Lower lobe of right lung (tissue), 2 donors: ENCODE measurements at places on chromosomes 4 and X. TPM values are rescaled to one million over a fixed set of nuclear protein-coding genes. Genes with fewer than 3 reads are reported as not detected.

DNA sequence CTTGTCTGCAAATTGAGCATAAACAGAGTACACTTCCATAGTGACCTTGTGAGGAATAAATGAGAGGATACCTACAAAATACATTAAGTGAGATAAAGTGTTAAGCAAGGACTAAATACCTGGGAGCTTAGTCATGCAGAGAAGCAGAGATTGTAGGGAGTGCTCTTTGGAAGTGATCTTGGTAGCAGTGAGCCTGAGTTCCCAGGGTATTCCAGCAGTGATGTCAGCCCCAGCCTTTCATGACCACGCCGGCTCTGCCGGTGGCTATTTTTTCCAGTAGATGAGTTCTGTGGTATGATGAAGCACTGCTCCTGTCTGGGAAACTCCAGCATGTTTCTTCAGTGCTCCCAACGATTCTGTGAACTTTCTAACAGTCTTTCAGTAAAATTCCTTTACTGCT is 391.5 kb upstream of the IGFBP7 start:
- H3K27me3 ChIP-seq = no peaks in the 10 kb centered on the region
- H3K27ac ChIP-seq = no peak overlapping the region
- no peaks in the 10 kb centered on the region for H3K36me3 ChIP-seq
- no peak overlapping the region for H3K4me3 ChIP-seq
- no peak for DNase-seq

- no peaks in the 10 kb centered on the region for H3K4me1 ChIP-seq
- no peaks in the 10 kb centered on the region for H3K27me3 ChIP-seq
- no peak for DNase-seq
- H3K4me3 ChIP-seq = no peak overlapping the region
These were observed 379.7 kb upstream of the FAT1 start for GRCh38 chr4:187103351-187103750.

GRCh38 chr4:1019320-1019719 is 7.9 kb downstream of the FGFRL1 start:
- H3K36me3 ChIP-seq = peaks cover under 1% of the 10 kb centered on the region
- H3K27ac ChIP-seq = no peak overlapping the region
- no peak for DNase-seq
- no peaks in the 10 kb centered on the region for H3K27me3 ChIP-seq

DNA sequence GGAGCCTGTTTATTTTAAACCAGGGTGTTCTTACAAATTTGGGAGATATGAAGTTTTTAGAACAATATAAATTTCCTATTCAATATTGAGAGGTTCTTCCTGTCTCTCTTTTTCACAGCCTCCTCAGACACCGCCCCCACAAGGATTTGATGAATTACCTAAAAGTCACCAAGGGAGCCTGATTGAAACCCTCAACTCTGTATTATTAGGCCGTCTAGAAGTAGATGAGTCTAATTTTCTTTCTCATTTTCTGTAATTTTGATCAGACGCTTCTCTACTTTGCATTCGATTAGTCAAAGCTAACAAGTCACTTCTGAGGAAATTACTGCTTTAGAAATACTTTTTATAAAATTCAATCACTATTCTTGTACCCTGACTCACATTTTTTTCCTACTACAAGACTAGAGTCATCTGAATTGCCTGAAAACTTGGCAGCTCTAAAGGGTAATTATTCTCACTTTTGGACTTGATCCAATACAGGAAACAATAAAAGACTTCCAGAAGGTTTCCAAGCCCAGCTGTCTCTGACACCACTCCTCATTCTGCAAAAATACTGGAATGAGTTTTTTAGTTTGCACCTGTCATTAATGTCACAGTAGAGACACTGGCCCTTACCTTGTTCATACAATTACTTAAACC is 111.2 kb downstream of the ELOVL6 start:
- no peaks in the 10 kb centered on the region for H3K36me3 ChIP-seq
- H3K4me3 ChIP-seq = no peak overlapping the region
- H3K27ac ChIP-seq = no peak overlapping the region
- no peak for DNase-seq

DNA sequence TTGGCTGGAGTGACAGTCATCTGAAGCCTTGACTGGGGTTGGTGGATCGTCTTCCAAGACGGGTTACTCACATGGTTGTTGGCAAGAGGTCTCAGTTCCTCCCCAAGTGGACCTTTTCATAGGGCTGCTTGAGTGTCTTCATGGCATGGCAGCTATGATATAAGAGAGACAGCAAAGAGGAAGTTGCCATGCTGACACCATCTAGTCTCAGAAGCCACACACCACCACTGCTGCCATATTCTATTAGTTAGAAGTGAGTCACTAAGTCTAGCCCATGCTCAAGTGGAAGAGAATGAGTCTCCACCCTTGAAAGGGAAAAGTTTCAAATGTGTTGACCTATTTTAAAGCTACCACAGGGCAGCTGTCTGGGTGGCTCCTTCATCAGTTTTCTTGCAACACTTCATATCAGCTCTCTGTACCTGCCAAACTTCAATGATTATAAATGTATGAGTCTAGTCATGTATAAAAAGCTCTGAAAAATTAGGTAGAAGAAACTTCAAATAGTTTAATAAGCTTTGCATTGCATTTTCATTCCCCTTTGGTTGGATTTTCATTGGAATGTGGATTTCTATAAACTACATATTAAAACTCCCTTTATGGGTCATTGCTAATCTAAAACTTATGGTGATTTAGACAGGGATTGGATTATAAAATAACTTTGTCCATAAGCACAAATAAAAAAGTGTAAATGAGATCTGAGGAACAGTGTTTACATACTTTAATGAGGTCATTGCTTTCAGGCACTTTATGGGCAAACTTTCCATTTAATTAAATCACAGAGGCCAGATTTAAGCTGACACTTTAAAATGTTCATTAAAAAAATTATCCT is 68.0 kb upstream of the ATXN3L start:
- H3K27me3 ChIP-seq = no peaks in the 10 kb centered on the region
- H3K27ac ChIP-seq = no peak overlapping the region
- no peaks in the 10 kb centered on the region for H3K4me1 ChIP-seq
- DNase-seq = no peak
- no peaks in the 10 kb centered on the region for H3K36me3 ChIP-seq

GRCh38 chr4:48483006-48483776 is at the start of gene SLC10A4:
Gene SLC10A4 (plus strand): TSS chr4:48483343. CDS start chr4:48483562, 219 bp downstream.
- peak; percentile 47 for DNase-seq
- no peak within 1 kb of the TSS for H3K27ac ChIP-seq
- H3K4me1 ChIP-seq = peaks cover 3% of the 10 kb centered on the region
- no peaks in the 10 kb centered on the region for H3K36me3 ChIP-seq
- peak within 1 kb of the TSS; percentile 45 for H3K4me3 ChIP-seq

- no peaks in the 10 kb centered on the region for H3K27me3 ChIP-seq
- H3K4me1 ChIP-seq = no peaks in the 10 kb centered on the region
- H3K4me3 ChIP-seq = no peak overlapping the region
- H3K36me3 ChIP-seq = no peaks in the 10 kb centered on the region
These were observed 106.2 kb upstream of the RAPGEF2 start for GRCh38 chr4:158996669-158997074.

GRCh38 chrX:1440506-1440905 is 12.2 kb downstream of the ASMTL start:
- H3K4me1 ChIP-seq = no peaks in the 10 kb centered on the region
- no peaks in the 10 kb centered on the region for H3K27me3 ChIP-seq
- peak; percentile 4 for DNase-seq
- H3K4me3 ChIP-seq = no peak overlapping the region
- H3K36me3 ChIP-seq = peaks cover 29% of the 10 kb centered on the region

- H3K4me1 ChIP-seq = no peaks in the 10 kb centered on the region
- H3K27ac ChIP-seq = no peak overlapping the region
- no peak overlapping the region for H3K4me3 ChIP-seq
- no peak for DNase-seq
- no peaks in the 10 kb centered on the region for H3K36me3 ChIP-seq
These were observed 1617.7 kb downstream of the RPA4 start for GRCh38 chrX:98501426-98501825.

DNA sequence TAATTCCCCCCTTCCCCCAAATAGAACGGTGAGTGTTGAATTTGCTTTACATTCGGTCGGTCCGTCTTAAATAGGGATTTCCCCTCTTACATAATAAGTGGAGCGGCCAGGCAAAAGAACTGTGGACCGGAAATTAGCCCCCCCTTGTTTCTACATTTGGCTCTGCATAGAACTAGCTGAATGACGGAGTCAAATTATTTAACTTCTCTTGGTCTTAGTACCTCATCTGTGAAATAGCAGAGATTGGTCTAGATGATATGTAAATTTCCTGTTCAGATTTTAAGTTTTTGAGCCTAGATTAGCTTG is 1.3 kb downstream of the SPATA18 start:
- H3K36me3 ChIP-seq = no peaks in the 10 kb centered on the region
- DNase-seq = no peak
- H3K4me1 ChIP-seq = peaks cover 12% of the 10 kb centered on the region
- H3K27me3 ChIP-seq = peaks cover 16% of the 10 kb centered on the region

DNA sequence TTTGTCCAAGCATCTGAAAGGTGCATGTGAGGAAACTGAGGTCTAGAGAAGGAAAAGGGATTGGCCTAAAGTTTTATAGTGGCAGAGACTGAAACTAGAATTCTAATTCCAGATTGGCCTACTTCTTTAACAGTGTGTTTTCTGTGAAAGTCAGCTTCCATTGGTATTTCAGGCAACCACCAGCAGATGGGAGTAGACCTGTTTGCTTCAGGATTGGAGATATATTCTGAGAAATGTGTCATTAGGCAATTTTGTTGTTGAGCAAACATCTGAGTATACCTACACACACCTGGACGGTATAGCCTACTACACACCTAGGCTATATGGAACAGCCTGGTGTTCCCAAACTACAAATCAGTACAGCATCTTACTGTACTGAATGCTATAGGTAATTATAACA is 207.3 kb upstream of the RADX start:
- H3K4me3 ChIP-seq = no peak overlapping the region
- H3K27ac ChIP-seq = no peak overlapping the region
- H3K36me3 ChIP-seq = no peaks in the 10 kb centered on the region
- DNase-seq = no peak
- H3K27me3 ChIP-seq = no peaks in the 10 kb centered on the region

- H3K4me1 ChIP-seq = no peaks in the 10 kb centered on the region
- no peak overlapping the region for H3K27ac ChIP-seq
- H3K27me3 ChIP-seq = peaks cover 6% of the 10 kb centered on the region
These were observed 126.4 kb downstream of the HMX1 start for GRCh38 chr4:8745005-8745790.

GRCh38 chr4:74205559-74205958 is 47.6 kb downstream of the MTHFD2L start:
- DNase-seq = no peak
- no peaks in the 10 kb centered on the region for H3K36me3 ChIP-seq
- no peak overlapping the region for H3K4me3 ChIP-seq
- H3K4me1 ChIP-seq = peaks cover 4% of the 10 kb centered on the region
- no peaks in the 10 kb centered on the region for H3K27me3 ChIP-seq

DNA sequence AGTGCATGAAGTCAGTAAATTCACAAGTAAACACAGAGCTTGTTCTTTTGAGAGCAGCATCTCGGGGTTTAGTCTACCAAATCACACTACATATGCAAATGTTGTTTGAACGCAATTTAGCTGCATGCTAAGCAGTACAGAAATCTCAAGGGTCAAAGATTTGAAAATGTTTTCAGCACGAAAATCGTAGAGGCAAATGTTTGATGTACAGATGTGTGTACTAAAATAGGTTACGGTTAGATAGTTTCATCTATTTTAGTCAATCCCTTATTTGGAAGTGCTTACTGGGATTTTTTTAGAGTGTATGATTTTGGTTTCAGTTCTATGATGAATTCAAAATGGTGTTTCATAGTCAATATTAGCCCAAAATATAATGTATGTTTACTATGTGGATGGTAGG is 1928.2 kb upstream of the TENM3 start:
- H3K4me1 ChIP-seq = no peaks in the 10 kb centered on the region
- H3K36me3 ChIP-seq = no peaks in the 10 kb centered on the region
- no peak overlapping the region for H3K27ac ChIP-seq
- H3K27me3 ChIP-seq = no peaks in the 10 kb centered on the region
- no peak for DNase-seq

GRCh38 chrX:109475174-109475891 is 6.6 kb downstream of the GUCY2F start:
- no peak overlapping the region for H3K27ac ChIP-seq
- no peak overlapping the region for H3K4me3 ChIP-seq
- DNase-seq = no peak
- H3K4me1 ChIP-seq = no peaks in the 10 kb centered on the region

DNA sequence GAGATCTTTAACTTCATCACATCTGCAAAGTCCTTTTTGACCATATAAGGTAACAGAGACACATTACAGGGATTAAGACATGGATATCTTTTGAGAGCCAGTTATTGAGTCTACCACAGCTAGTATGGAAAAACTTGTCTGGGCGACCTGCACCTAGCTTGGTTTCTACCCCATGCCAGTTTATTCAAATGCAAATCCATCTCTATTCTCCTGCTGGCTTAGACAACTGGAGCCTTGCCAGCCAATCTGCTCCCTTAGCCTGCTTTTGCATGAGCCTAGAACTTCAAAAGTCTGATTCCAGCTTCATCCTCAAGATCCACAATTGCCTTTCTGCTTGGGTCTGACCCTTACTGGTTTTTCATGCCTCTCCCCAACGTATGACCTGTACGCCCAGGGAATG is 212.0 kb upstream of the AFF2 start:
- no peaks in the 10 kb centered on the region for H3K36me3 ChIP-seq
- H3K4me3 ChIP-seq = no peak overlapping the region
- no peaks in the 10 kb centered on the region for H3K4me1 ChIP-seq

- no peaks in the 10 kb centered on the region for H3K27me3 ChIP-seq
- H3K4me3 ChIP-seq = no peak overlapping the region
- no peak for DNase-seq
- no peak overlapping the region for H3K27ac ChIP-seq
- H3K36me3 ChIP-seq = peaks cover 10% of the 10 kb centered on the region
- H3K4me1 ChIP-seq = no peaks in the 10 kb centered on the region
These were observed 103.1 kb downstream of the PAPSS1 start for GRCh38 chr4:107616838-107617389.

- H3K36me3 ChIP-seq = no peaks in the 10 kb centered on the region
- H3K4me3 ChIP-seq = no peak overlapping the region
- no peaks in the 10 kb centered on the region for H3K4me1 ChIP-seq
- H3K27ac ChIP-seq = no peak overlapping the region
These were observed 32.2 kb upstream of the FAT1 start for GRCh38 chr4:186755550-186756519.

GRCh38 chr4:93416344-93417128 is 412.0 kb upstream of the ATOH1 start:
- H3K27ac ChIP-seq = no peak overlapping the region
- DNase-seq = no peak
- H3K4me1 ChIP-seq = no peaks in the 10 kb centered on the region
- H3K36me3 ChIP-seq = no peaks in the 10 kb centered on the region
- H3K27me3 ChIP-seq = no peaks in the 10 kb centered on the region

- no peaks in the 10 kb centered on the region for H3K27me3 ChIP-seq
- H3K27ac ChIP-seq = no peak overlapping the region
- H3K4me1 ChIP-seq = no peaks in the 10 kb centered on the region
- no peak overlapping the region for H3K4me3 ChIP-seq
These were observed 46.8 kb upstream of the NDST3 start for GRCh38 chr4:117987464-117987863.

GRCh38 chrX:125203737-125204578 is 115.7 kb upstream of the TEX13C start:
- peak overlapping the region; percentile 42 for H3K4me3 ChIP-seq
- H3K27me3 ChIP-seq = peaks cover 13% of the 10 kb centered on the region
- no peaks in the 10 kb centered on the region for H3K4me1 ChIP-seq
- H3K36me3 ChIP-seq = no peaks in the 10 kb centered on the region
- H3K27ac ChIP-seq = no peak overlapping the region

The ITIH6 gene
- not detected for total RNA-seq

The GABRE gene
- 33.8 TPM for total RNA-seq

The NAP1L3 gene
- 0.95 TPM for total RNA-seq

The TKTL2 gene
- total RNA-seq = 0.18 TPM

The SYN1 gene
- 0.44 TPM for total RNA-seq

The PPEF2 gene
- total RNA-seq = not detected

The MID2 gene
- total RNA-seq = 20.3 TPM

The TEX11 gene
- total RNA-seq = not detected

The MFAP3L gene
- 7.2 TPM for total RNA-seq

The IRAK1 gene
- total RNA-seq = 73.1 TPM

The DCAF12L1 gene
- not detected for total RNA-seq

The GPAT3 gene
- 5.9 TPM for total RNA-seq

The NDST4 gene
- not detected for total RNA-seq

The DACH2 gene
- total RNA-seq = not detected

The LDB2 gene
- 113 TPM for total RNA-seq
